ENCODE measurements at places on chromosomes 4 and X. TPM values are rescaled to one million over a fixed set of nuclear protein-coding genes. Genes with fewer than 3 reads are reported as not detected.

DNA sequence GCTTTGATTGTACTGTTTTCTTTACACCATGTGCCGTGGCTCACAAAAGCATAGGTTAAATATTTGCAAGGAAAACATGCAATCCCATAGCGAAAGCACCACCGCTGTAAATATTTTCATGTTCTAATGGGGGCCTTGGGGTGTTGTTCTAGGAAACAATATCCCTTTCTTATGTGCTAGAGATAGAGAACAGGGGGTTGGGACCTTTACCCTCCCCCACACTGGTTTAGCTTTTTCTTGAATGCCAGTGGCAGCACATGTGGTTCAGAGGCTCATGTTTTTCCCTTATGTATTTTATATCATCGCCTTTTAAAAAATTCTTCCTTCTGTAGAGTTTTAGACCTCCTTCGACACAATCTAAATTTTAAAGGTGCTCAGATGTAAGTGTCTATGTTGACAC, 422.6 kb upstream of the TENM3 start:
- no peaks in the 10 kb centered on the region for H3K4me1 ChIP-seq
- H3K27ac ChIP-seq = no peak overlapping the region
- no peaks in the 10 kb centered on the region for H3K36me3 ChIP-seq
- H3K4me3 ChIP-seq = no peak overlapping the region

OR13H1 gene
- not detected for total RNA-seq

DNA sequence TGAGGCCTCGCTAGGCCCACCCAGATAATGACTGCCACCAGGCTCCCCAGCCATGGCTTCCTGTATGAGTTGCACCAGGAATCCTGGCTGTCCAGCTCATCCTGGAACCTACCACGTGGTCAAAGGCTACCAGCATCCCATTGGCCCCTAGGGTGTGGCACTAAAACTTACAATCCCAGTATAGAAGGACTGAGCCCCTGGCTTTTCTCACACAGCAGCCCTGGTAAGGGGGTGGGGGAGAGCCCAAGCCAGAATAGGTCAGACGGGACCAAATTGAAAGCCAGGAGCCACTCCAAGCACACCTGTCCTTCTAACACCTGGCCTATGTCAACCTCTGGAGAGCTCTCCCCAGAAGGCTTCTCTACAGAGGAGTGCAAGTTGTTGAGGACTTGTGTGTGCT, 269.3 kb upstream of the AGTR2 start:
- no peaks in the 10 kb centered on the region for H3K4me1 ChIP-seq
- no peak overlapping the region for H3K27ac ChIP-seq
- no peak overlapping the region for H3K4me3 ChIP-seq
- H3K36me3 ChIP-seq = no peaks in the 10 kb centered on the region
- H3K27me3 ChIP-seq = no peaks in the 10 kb centered on the region

DNA sequence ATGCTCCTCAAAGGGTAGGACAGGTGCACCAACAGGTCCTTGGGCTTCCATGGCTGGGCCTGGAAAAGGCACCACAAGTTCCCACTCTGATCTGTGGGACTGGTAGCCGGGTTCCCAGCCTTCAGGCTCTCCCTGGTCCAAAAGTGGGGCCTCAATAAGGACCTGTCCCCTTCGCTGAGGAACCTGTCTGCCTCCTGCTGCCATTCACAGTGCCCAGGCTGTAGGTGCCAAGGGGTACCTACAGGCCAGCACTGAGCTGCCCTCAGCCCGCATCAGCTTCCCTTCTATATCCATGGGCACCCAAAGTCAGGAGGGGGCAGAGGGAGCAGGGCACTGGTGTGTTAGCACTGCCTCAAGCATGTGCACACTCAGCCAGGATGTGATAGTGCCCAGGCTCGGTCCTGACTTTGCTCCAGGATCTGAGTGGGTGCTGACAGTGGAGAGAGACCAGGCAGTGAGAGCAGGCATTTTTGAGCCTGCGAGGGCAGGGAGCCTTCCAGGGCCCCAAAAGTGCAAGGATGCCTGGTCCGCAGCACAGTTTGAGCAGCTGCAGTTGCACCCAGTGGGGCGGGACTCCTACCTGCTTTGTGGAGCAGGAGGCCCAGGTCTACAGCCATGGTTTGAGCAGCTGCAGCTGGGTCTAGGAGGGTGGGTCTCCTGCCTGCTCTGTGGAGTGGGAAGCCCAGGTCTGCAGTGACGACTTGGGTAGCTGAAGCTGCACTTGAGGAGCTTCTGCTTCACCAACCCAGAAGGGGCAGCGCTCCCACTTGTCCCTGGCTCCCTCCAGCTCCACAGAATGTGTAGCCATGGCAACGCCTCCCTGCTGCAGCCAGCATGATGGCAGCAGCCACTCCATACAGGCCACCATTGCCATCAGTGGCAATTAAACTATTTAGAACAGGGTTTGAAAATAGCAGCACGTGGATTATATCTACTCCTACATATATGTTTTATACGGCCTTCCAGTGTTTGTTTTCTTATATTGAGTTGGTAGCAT, 376.4 kb downstream of the KCTD8 start:
- H3K4me3 ChIP-seq = no peak overlapping the region
- H3K27ac ChIP-seq = no peak overlapping the region
- no peaks in the 10 kb centered on the region for H3K36me3 ChIP-seq
- no peaks in the 10 kb centered on the region for H3K4me1 ChIP-seq
- DNase-seq = no peak
- no peaks in the 10 kb centered on the region for H3K27me3 ChIP-seq

All from CD4-positive, alpha-beta T cell (primary cell).